GM06990 (cell line): ENCODE measurements at places on chromosomes 2 and 18.

DNA sequence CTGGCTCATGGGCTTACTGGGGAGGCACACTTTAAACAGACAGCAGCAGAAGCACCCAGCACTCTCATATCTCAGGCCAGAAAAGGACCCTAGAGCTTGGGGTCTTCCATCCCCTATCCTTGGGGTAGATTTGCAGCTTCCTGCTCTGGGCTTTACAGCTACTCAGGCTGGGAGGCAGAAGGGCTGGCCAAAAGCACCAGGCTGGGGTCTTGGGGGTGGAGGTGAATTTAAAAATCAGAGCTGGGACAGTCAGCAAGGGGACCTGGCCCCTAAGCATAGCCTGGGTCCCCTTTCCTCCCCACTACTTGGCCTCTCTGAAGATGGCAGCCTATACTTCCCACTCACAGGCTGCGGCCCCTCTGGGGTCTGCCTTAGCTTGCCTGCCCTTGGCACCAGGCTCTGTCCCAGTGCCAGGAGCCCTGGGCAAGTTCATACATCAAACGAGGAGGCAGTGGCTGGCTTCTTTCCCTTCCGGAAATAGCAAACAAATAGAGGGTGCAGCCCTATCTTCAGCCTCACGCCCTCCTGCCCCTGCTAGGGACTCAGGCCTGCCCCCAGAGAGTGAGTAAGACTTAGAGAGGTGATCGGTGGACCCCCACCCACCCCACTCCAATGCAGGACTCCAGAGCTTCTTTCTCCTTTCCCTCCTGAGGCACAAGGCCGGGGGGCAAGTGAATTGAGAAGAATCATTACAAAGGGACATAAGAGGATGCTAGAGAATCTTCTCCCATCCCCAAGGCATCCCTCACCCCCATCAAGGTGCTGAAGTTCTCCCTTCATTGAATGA lies 26.0 kb upstream of the TNS1 start:
- no peak for DNase-seq

DNA sequence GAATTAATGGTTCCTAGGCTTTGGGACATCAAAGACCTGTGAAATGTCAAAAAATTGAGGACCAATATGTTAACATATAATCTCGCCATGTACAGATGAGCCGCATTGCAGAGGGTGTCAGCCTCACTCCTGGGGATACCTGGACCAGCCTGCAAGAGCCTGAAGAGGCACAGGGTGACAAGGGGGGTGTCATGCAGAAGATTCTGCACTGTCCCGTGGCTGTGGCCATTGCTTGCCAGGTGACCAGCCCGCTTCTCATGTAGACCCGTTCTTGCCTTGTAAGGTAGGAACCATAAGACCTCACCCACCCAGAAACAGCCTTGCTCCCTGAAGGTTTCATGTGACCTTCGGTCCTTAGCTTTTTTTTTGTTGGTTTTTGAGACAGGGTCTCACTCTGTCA lies 37.5 kb downstream of the TMEM37 start:
- DNase-seq = no peak

DNA sequence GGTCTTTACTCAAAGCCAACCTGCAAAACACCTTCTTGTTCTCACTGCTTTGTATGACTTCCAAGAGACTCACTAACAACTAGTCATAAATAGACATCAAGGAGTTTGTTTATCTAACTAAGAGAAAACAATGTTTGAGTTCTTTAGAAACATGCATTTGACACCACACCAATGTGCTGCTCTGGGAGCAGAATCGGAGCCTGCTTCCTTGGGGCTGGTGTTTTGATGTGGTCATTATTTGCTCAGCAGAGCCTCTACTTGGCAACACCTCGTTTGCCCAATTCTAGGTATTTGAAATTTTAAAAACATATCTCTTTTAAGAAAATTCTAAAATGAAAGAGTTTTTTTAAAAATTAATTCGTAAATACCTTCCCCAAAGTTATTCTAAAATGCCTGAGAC lies 167.5 kb downstream of the BCL2 start:
- no peak for DNase-seq

GRCh38 chr2:118492335-118492734 lies 355.1 kb downstream of the EN1 start:
- DNase-seq = no peak

DNA sequence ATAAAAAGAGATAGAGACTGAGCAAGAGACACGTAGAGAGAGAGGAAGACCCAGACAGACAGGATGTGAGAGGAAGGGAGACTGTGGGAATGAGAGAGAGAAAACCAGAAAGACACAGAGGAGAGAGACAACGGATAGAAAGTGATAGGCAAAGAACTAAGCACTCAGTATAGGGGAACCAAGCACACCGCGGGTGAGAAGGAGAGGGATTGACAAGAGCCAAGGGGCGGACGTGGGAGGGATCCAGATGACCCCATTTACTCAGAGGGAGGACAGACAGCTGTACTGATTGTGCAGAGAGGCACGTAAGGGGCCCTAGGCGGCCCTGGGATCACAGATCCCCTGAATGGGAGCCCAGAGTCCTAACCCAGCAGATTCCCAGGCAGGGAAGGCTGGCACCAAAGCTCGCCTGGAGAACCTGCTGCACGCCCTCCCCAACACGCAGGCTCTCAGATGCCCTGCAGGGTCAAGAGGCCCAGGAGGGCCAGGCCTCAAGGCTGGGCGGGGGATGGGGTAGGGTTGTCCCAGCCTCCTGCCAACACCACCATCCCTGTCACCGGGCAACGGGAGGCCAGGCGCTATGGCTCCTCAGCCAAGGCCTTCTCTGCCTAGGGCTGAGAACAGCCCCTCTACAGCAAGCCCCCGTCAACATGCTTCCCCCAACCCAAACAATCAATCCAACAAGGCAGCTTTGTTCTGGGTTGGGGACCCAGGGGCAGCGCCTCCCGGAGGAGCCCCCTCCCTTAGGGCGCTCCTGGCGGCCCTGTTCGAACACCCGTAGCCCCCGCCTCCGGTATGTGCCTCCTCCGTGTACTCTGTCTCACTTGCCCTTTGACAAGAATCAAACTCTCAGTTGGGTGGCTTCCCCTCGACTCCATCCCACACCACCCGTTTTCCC lies 579 bp downstream of the LOXL3 start:
- DNase-seq = peak; percentile 51

DNA sequence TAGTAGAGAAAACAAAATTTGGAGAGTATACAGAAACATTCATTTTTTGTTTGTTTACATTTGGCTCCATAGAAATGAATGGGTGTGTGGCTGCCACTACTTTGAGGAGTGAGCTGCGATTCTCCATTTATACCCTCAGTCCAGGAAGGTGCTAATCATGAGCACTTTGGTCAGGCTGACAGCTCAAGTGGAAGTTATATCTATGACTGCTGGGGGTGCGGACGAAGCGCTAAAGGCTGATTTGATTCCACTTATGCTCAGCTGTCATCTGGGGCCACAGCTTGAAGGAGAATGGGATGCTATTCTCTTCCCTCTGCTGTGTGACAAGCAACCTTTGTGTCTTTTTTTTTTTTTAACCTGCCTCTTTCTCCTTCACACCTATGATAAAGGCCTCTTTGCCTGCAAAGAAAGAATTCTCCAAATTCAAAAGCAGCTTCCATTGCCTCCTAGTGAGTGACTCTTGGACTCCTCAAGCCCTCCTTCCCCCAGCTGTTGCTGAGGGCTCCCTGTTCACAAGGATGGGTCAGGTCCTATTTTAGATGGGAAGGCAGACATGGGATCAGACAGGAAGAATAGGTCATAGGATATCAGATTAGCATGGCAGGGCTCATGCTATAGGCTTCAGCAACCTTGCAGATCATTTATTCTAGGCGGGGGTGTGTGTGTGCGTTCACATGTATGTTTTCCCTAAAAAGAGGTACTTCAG lies 201.6 kb downstream of the SETBP1 start:
- DNase-seq = no peak

DNA sequence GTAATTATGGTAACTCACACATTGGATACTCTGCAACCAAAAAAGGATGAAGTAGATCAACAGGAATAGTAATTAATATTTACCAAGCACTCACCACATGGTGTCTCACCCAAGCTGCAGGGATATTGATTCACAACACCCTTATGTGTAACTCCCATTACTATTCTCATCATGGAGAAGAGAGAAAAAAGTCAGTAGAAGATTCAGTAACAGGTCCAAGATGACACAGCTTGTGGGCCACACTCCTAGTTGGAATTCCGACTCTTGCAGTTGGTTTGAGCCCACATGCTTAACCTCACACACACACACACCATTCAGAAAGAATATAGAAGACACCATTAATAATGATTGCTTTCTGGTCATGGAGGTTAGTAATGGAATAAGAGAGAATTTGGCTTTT lies 1.7 kb upstream of the MLPH start:
- no peak for DNase-seq

- DNase-seq = peak; percentile 40
Measured at GRCh38 chr2:68121873-68122679, 35.6 kb upstream of the PNO1 start.
